ENCODE measurements at places on chromosomes 3 and 15.
A peak's percentile ranks its signal among the peaks of the same experiment; 100 is the strongest.

DNA sequence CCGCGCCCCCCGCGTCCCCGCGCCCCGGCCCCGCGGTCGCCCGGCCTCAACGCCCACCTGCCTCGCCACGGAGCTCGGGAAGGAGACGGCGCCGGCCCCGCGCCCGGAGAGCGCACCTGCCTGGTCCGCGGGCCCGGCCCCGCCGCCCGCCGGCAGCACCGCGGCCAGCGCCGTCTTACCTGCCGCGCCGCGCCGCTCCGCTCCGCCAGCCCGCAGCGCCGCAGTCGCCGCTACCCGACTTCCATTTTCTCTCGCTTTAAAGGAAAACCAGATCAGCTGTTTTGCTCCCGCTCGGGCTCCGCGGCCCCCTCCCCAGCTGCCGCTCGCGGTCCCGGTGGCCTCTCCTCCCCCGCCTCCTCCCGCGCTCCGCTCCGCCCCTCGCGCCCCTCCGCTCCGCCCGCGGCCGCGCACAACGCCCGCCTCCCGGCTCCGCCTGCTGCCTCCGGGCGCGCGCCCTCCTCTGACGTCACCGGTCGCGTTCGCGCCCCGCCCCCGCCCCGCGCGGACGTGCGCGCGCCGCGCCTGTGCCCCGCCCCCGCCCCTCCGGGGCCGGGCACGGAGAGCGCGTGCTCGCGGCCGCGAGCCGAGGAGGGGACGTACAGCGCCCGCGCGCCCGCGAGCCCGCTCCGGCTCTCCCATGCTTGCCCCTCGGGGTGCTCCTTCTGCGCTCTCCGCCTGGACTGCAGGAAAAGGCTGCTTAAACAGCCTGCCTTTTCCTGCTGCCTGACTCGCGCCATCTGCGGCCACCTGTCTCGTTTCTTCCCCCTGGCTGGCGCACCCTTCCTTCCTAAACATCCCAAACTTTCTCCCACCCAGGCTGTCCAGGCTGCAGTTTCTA is 159.8 kb upstream of the CHRNA7 start:
- peak; percentile 29 for DNase-seq

GRCh38 chr3:126014252-126014651 is 45.3 kb downstream of the ROPN1B start:
- peak; percentile 5 for DNase-seq

DNA sequence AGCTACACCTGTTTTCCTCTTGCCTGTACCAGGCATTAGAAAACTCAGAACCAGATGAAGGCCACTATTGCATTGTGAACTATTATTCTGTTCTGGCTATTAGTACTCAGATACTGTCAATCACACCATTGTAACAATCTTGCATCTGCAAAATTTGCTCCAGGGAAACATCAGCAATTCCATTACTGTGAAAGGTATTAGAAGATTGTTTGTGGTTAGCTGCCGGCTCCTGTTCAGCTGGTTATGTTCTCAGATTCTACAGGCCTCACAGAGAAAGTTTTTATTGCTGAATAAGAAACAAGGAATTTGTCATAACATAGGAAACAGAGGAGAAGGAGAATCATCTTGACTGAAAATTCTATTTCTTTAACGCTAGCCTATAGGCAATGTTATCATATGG is 179.9 kb downstream of the PLOD2 start:
- DNase-seq: no peak

- DNase-seq: no peak
Measured at GRCh38 chr15:76711351-76711827, 193.8 kb downstream of the SCAPER start.

GRCh38 chr3:15094187-15094875 is 4.6 kb downstream of the RBSN start:
- DNase-seq: no peak
